H7 (cell line): ENCODE measurements at places on chromosomes 3 and 15. TPM values are rescaled to one million over a fixed set of nuclear protein-coding genes. Genes with fewer than 3 reads are reported as not detected.

Gene POTEB
- not detected in 2 replicates for total RNA-seq

Gene WDR93
- not detected in 2 replicates for total RNA-seq

Gene FYTTD1
- 13.5 and 17.7 TPM in 2 replicates for total RNA-seq

Gene PLSCR5
- not detected in 2 replicates for total RNA-seq

Gene ITIH1
- total RNA-seq = not detected in 2 replicates

Gene IGSF11
- total RNA-seq = 0.66 and 0.89 TPM in 2 replicates

Gene CADPS
- 5.2 and 7.1 TPM in 2 replicates for total RNA-seq
